ENCODE measurements at places on chromosomes 6 and 20.

DNA sequence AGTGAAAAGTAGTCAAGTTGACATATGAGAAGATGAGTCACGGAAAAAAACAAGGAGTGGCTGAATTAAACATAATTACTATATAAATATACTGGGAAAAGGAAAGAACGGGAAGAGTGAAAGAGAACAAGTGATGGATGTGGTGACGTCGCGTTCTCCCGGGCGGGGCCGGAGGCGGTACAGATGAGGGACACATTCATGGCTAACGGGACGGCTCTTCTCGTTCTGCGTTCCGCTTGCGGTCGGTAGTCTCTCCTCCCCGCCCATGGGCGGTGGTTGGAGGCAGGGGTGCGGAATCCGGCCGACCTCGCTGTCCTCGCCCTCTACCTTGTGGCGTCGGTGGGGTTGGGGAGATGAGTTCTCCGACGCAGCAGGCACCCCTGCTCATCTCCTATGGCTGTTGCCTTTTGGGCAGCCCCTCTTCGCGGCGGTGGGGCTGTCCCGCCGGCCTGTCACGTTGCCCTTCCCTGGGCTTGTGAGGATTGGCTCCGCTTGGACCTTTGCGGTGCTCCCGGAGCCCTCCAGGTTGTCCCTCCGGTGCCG, 22.5 kb downstream of the HLA-G start:
- no peak for DNase-seq

DNA sequence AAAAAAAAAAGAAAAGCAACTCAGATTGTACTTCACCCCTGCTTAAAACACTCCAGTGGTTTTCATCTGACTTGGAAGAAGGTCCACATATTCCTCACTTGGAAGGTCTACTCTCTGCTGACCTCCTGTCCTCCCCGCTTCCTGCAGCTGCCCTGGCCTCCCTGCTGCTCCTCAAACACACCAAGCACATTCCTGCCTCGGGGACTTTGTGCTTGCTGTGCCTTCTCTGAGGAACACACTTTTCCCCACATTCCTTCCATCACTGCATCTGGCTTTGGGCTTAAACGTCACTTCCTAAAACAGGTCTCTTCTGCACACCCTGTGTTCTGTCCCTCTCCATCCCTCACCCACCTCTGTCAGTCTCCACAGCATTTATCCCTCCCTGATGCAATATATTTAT, 4.9 kb upstream of the PDYN start:
- no peak for DNase-seq

DNA sequence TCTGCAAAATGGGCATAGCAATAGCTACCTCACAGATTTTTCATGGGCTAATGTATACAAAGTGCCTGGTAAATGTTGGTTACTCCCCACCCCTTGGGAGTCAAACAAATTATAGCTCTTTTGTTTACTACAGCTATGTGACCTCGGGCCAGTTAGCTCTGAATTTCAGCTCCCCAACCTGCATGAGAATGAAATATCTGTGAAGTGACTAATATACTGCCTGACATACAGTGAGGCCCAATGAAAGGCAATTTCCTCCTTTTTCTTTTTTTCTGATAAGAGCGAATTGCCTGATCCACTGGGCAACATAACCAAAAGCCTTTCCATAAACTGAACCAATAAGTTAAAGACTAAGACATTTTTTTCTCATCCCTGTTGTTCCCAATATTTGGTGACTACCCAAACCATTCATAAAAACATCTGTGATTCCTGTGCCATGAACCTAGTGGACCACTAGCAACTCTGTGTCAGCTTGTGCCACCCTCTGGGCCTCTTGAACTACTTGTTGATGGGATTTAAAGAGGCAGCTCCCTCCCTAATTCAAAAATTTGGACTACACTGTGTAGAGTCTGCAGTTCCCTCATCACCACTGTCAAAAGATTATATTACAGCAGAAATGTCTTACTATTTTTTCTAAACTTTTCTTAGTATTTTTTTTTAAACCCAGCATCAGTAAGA, 91.9 kb upstream of the TMEM30A start:
- DNase-seq, result no peak

- no peak for DNase-seq
Measured at GRCh38 chr20:1707588-1708449, 50.2 kb upstream of the SIRPG start.

- no peak for DNase-seq
Measured at GRCh38 chr6:155646443-155646842, 190.8 kb upstream of the NOX3 start.

DNA sequence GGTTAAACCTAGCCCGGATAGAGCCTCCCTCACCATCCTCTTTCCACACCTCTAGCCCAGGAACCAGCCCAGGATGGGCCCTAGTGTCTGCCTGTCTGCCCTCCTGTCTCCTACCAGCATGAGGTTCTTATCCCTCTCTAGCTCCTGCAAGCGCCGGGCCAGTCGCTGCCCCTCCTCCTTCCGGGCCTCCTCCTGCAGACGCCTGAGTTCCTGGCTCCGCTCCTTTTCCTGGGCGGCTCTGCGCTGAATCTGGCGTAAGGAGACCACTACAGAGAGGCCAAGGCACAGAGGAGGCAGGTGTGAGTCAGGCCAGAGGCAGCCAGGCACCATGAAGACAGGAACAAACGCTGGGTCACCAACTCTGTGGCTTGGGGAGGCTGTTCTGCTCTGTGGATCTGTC, 4.3 kb upstream of the PSORS1C2 start:
- DNase-seq, result no peak

DNA sequence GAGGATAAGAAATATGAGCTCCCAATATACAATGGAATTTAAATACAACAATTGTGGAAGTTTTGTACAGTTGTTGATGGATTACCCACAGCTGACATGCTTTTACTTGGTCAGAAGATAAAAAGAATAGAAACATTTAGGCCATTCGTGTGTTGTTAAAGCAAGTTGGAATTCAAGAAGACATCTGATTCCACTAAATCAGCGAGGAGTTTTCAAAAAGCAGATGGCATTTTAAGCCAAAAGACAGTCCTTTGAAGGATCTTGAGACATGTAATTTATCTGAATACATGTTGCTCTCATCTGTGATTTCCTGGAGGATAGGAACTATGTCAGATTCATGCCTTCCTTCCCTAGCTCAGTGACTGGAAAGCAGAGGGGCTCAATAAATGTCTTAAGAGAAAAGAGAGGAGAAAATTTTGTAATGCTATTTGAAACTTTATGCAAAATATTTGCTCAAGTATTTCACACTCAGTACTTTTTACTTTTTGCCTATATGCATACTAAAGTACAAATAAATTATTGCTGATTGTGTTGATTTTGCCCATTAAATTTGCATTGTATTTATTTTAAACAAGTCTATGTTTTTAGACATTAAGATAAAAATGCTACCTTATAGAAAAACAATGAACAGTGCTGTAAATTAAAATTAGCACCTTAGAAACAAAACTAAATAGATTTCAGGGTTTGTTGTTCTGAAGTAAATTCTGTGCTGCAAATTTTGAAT, 733.8 kb upstream of the FLRT3 start:
- DNase-seq, result no peak

DNA sequence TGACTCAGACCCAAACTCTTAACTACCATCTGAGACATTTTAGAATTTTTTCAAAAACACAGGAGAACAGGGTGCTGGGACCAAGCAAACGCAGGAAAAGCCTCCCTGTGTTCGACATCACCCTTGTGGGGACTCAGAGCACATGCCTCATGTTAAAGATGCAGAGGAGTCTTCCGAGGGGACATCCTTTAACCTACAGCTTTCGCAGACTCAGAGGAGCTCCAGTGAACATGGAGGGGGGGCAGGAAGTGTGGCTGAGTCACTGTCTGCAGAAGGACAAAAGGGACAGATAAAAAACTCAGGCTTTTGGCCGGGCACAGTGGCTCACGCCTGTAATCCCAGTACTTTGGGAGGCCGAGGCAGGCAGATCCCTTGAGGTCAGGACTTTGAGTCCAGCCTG, 15.1 kb downstream of the BMP7 start:
- no peak for DNase-seq

- no peak for DNase-seq
Measured at GRCh38 chr6:32198866-32199265, 6.4 kb upstream of the GPSM3 start.

- no peak for DNase-seq
Measured at GRCh38 chr6:120686492-120686891, 647.8 kb downstream of the TBC1D32 start.

DNA sequence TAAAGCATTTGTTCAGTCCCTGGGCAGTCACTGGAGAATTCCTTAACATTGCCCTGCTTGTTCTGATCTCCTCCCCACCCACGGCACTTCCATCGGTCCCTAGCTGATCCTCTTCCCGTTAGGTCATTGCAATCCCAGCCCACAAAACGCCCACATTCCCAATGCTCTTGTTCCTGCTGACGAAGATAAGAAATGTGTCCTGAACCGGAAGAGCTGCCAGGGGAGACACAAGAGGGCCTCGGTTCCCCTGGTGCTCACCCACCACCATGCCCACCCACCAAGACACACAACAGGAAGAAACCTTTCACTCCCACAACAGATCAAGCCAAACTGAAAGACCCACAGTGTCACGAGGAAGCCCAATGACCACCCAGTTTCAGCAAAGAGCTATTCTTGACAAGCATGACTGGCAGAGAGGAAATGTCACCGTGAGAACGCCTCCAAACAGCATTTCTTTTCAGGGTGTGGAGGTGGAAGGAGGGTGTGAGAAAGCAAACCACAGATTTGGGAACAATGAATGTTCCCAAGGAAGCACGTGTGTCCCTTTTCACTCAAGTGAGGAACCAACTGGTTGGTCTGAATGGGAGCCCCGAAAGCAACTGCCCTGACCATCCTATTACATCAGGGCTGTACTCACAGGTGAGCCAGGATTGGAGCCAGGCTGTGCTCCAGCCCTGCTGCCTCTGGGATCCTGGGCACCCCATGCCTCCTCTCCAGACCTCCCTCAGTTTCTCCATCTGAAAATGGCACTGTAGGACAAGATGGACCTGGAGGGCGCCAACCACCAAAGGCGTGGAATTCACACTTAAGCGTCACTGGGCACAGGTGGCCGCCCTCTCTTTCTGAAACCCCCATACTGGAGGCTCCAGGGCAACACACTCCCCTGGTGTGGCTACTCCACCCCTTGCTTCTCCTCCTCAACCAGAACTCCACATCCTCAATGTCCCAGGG, 97.5 kb downstream of the ZMYND8 start:
- no peak for DNase-seq

- no peak for DNase-seq
Measured at GRCh38 chr20:8744228-8744844, 324.6 kb upstream of the PLCB4 start.

DNA sequence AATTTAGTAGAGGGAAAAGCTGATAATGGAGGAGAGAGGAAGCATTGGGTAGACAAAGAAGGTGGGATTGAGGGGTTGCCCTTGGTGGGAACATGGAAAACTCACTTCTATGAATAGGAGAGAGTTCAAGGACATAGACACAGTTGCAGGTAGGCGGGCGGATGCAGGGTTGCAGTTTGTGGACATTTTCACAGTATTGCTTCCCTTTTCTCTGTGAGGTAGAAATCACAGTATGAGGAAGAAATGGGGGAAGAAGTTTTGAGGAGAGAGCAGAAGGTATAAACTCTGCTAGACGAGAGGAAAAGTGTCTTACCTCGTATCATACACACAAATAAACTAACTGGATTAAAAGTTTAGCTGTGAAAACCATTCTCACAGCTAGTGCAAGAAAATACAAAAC, 200.7 kb upstream of the ECI2 start:
- DNase-seq, result no peak

GRCh38 chr6:28531479-28532128, 5.9 kb downstream of the GPX5 start:
- no peak for DNase-seq

DNA sequence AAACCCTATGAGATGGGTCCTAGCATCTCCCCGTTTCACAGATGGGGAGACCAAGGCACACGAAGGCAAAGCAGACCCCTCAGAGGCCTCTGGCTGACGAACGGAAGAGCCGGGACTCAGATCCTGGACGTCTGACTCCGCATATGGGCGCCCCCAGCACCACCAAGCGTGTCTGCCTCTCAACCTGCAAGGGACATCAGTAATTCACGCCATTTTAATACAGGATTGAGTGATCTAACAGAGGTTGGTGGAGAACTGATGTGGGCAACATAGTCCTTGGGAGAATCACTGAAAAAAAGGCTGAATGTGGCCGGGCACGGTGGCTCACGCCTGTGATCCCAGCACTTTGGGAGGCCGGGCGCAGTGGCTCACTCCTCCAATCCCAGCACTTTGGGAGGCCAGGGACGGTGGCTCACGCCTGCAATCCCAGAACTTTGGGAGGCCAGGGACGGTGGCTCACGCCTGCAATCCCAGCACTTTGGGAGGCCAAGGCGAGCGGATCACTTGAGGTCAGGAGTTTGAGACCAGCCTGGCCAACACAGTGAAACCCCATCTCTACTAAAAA, 206.6 kb downstream of the DLL1 start:
- no peak for DNase-seq

GRCh38 chr6:37673436-37673835, 24.2 kb downstream of the MDGA1 start:
- DNase-seq, result no peak

GRCh38 chr6:1346558-1347091, 34.7 kb downstream of the FOXQ1 start:
- no peak for DNase-seq

- DNase-seq, result no peak
Measured at GRCh38 chr6:15501826-15502445, 160.9 kb downstream of the DTNBP1 start.
